ENCODE measurements at places on chromosomes 3 and 15. TPM values are rescaled to one million over a fixed set of nuclear protein-coding genes. Genes with fewer than 3 reads are reported as not detected.

POLQ gene
- under 0.01 TPM for total RNA-seq

FGD5 gene
- 18.7 TPM for total RNA-seq

PLA1A gene
- total RNA-seq = 2.1 TPM

LMAN1L gene
- not detected for total RNA-seq

PDZRN3 gene
- total RNA-seq = 79.6 TPM

SLCO3A1 gene
- 8.5 TPM for total RNA-seq

LRRC2 gene
- 13.8 TPM for total RNA-seq

GRCh38 chr3:154122912-154123559 lies 1.8 kb downstream of the ARHGEF26 start:
- no peaks in the 10 kb centered on the region for H3K4me1 ChIP-seq
- DNase-seq = no peak
- H3K36me3 ChIP-seq = no peaks in the 10 kb centered on the region
- peak overlapping the region; percentile 36 for H3K27ac ChIP-seq
- H3K27me3 ChIP-seq = no peaks in the 10 kb centered on the region

DNA sequence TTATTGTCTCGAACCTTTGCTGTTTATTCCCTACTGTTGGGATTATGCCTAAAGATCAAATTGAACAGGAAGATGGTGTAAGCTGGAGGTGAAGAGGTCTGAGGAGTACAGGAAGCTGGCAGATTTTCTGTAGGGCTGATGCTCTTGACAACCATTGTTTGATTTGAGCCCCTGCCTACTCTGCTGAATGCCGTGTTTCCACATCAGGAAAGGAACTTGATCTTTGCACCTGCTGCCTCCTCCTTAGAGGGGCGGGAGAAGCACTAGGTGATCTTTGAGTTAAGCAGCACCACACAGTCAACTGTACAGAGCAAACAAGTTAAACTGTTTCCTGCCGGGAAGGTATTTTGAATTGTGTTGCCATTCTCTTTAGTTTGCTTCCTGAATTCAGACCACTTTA lies 364.6 kb upstream of the EPHA6 start:
- H3K27ac ChIP-seq = no peak overlapping the region
- H3K4me1 ChIP-seq = no peaks in the 10 kb centered on the region

DNA sequence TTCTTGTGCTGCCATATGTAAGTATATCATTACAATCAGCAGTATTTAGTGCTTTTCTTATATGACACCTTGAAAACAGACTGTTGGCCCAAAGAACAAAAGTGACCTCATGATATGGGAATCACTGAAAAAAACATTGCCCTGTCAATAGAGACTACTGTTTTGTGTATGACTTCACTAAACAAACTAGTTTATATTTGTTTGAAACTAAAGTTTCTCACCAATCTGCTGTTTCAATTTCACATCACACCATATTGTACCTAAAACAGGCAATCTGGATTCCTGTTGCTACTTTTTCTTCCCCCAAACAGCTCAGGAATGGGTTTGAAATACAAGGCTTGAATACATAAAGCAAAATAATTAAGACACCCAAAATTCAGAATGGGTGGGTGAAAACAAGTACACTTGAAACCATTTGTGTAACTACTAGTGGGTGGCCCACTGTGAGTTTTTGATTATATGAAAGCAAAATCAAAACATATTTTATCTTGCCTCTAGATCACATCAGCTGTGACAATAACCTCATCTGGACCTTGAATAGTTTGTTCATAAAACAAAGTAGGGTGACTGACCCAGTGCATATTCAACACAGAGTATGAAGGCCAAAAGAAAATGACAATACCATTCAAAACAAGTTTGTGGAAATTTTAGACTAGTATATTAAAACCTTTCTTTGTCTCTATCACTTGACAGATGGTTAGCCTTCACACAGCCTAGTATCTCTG lies 5.9 kb downstream of the ZBTB20 start:
- no peak overlapping the region for H3K27ac ChIP-seq
- H3K36me3 ChIP-seq = no peaks in the 10 kb centered on the region
- no peaks in the 10 kb centered on the region for H3K4me1 ChIP-seq
- no peak overlapping the region for H3K4me3 ChIP-seq
- H3K27me3 ChIP-seq = no peaks in the 10 kb centered on the region
- no peak for DNase-seq

DNA sequence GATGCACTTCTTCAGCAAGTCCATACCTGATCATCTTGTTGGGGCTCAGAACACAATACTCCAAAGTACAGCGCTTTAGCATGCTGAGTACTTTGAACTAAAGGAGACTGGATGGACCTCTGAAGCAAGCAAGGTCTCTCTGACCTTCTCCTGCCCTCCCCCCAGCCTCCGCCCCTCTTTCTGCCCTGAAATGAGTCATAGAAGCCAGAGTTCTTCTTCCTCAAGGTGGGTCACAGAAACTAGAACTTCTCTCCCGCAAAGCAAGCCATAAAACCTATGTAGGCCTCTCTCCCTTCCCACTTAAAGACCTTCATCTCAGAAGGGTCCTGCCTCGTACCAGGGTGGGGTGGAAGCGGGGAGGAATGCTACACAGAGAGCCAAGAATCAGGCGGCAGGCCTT lies 230.5 kb upstream of the PROK2 start:
- DNase-seq = no peak
- no peak overlapping the region for H3K27ac ChIP-seq
- no peaks in the 10 kb centered on the region for H3K36me3 ChIP-seq
- H3K4me1 ChIP-seq = no peaks in the 10 kb centered on the region

GRCh38 chr3:160544844-160545503 lies 20.4 kb downstream of the KPNA4 start:
- no peaks in the 10 kb centered on the region for H3K27me3 ChIP-seq
- H3K27ac ChIP-seq = no peak overlapping the region
- DNase-seq = no peak

DNA sequence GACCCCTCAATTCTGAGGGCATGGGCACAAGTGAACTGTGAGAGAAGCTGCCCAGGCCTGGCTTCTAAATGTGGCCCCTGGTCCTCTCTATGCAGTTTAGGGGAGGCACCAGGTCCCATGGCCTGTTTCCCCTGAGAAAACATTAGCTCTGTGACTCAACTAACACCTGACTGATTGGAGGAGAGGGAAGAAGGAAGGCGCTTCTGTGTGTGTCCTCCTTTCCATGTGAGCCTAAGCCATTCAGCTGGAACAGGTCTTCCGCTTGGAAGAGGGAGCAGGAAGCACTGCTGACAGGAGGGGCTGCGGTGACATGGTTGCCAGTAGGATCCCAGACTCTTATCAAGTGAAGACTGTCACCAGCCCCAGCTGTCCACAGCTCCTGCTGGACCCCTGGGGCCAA lies 79.5 kb downstream of the MYLK start:
- no peaks in the 10 kb centered on the region for H3K4me1 ChIP-seq
- no peak overlapping the region for H3K4me3 ChIP-seq
- no peaks in the 10 kb centered on the region for H3K27me3 ChIP-seq
- no peaks in the 10 kb centered on the region for H3K36me3 ChIP-seq
- DNase-seq = no peak

GRCh38 chr3:150035301-150035779 lies 64.6 kb upstream of the PFN2 start:
- no peaks in the 10 kb centered on the region for H3K27me3 ChIP-seq
- no peaks in the 10 kb centered on the region for H3K4me1 ChIP-seq
- no peak overlapping the region for H3K27ac ChIP-seq
- H3K36me3 ChIP-seq = no peaks in the 10 kb centered on the region

GRCh38 chr3:165532851-165533250 lies 304.4 kb downstream of the BCHE start:
- H3K27me3 ChIP-seq = no peaks in the 10 kb centered on the region
- DNase-seq = no peak
- H3K4me1 ChIP-seq = no peaks in the 10 kb centered on the region
- H3K27ac ChIP-seq = no peak overlapping the region
- H3K36me3 ChIP-seq = no peaks in the 10 kb centered on the region

GRCh38 chr3:73474619-73475018 lies 150.1 kb downstream of the PDZRN3 start:
- no peaks in the 10 kb centered on the region for H3K4me1 ChIP-seq
- no peak overlapping the region for H3K4me3 ChIP-seq
- H3K27me3 ChIP-seq = no peaks in the 10 kb centered on the region
- no peaks in the 10 kb centered on the region for H3K36me3 ChIP-seq
- no peak for DNase-seq

GRCh38 chr15:90049666-90050604 lies 48.8 kb downstream of the ZNF710 start:
- no peak for DNase-seq
- H3K27ac ChIP-seq = no peak overlapping the region
- H3K4me1 ChIP-seq = no peaks in the 10 kb centered on the region
- H3K27me3 ChIP-seq = no peaks in the 10 kb centered on the region
- no peak overlapping the region for H3K4me3 ChIP-seq

DNA sequence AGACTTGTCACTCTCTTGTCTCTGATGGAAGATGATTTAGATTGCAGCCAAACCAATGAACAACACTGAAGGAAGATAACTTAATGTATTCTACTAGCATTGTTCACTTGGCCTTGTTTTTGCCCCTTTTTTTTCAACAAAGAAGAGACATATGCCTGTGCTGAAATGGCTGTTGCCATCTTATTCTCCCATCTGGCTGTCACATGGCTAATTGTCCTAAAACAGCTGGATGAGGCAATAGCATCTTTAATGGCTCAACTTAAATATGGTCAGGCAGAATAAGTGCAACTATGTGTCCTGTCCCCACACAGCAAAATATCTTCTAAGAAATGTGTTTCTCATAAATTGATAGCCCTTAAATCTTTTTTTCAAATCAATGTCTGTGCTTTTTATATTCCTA lies 576.9 kb downstream of the TUSC7 start:
- no peaks in the 10 kb centered on the region for H3K27me3 ChIP-seq
- no peak overlapping the region for H3K27ac ChIP-seq
- H3K36me3 ChIP-seq = no peaks in the 10 kb centered on the region
- no peak overlapping the region for H3K4me3 ChIP-seq
- H3K4me1 ChIP-seq = no peaks in the 10 kb centered on the region

- no peaks in the 10 kb centered on the region for H3K27me3 ChIP-seq
- H3K27ac ChIP-seq = no peak overlapping the region
- no peak for DNase-seq
- H3K4me1 ChIP-seq = peaks cover 5% of the 10 kb centered on the region
- no peak overlapping the region for H3K4me3 ChIP-seq
Observed at GRCh38 chr3:124854009-124854408, 33.2 kb downstream of the ITGB5 start.

DNA sequence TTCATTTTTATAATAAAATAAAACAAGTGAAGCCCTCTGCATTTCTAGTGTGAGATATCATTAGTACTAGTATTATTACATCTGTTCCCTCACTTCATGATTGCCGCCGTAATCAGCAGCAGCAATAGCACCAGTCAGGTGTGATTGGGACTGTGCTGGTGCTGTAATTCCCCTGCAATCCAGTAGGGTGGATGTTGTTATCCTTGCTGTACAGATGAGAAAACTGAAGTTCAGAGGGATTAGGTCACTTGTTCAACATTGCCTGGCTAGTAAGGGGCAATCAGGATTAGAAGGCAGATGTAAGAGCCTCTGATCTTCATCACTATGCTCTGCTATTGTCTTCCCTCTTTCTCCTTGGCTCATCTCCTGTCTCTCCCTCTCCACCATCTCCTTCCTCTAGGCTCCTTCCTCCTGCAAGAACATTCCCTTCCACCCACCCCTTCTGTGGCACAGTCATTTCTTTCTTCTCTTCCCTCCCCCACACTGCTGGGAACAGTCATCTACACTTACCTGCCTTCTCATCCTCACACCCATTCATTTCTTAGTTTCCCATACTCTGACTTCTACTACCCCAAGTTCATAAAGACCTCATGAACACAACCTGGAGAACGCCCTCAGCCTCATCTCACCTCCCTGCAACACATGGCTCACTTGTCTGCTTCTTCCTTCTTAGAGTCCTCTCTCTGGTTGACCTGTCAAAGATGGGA lies 29.7 kb downstream of the CRYGS start:
- no peak overlapping the region for H3K4me3 ChIP-seq
- H3K27me3 ChIP-seq = no peaks in the 10 kb centered on the region
- H3K4me1 ChIP-seq = no peaks in the 10 kb centered on the region
- H3K27ac ChIP-seq = no peak overlapping the region

- no peaks in the 10 kb centered on the region for H3K27me3 ChIP-seq
- H3K4me1 ChIP-seq = no peaks in the 10 kb centered on the region
- no peak overlapping the region for H3K27ac ChIP-seq
- DNase-seq = no peak
- H3K36me3 ChIP-seq = no peaks in the 10 kb centered on the region
Observed at GRCh38 chr3:45507820-45508317, 86.7 kb upstream of the LIMD1 start.

- H3K27ac ChIP-seq = no peak overlapping the region
- H3K4me3 ChIP-seq = no peak overlapping the region
- H3K36me3 ChIP-seq = no peaks in the 10 kb centered on the region
- H3K4me1 ChIP-seq = no peaks in the 10 kb centered on the region
- no peaks in the 10 kb centered on the region for H3K27me3 ChIP-seq
- DNase-seq = no peak
Observed at GRCh38 chr3:101942356-101942755, 93.0 kb downstream of the NFKBIZ start.

GRCh38 chr15:75943713-75944215 lies 40.1 kb downstream of the FBXO22 start:
- H3K36me3 ChIP-seq = no peaks in the 10 kb centered on the region
- no peak overlapping the region for H3K27ac ChIP-seq
- H3K4me3 ChIP-seq = no peak overlapping the region
